ENCODE measurements at places on chromosomes 6 and 20.

- no peak for DNase-seq
Observed at GRCh38 chr6:13544454-13545186, 29.8 kb upstream of the SIRT5 start.

GRCh38 chr6:11821781-11822180 is 43.2 kb upstream of the ADTRP start:
- DNase-seq: no peak

DNA sequence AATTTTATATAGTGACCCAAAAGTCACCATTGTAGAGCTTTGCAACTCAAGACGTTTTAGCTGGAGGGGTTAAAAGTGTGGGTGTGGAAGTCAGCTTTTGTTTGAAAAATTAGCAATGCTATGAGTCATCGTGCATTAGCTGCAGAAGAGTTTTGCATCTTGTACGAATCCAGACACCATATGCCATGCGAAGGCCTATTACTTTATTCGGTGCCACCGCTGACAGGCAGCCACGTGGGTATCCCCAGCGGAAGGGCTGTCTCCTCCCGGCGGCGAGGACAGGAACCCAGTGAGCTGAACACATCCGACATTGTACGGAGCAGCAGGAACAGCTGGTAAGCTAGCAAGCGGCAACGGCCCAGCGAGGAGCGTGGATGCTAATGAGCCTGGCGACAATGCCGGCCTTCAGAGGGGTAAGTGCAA is 84.4 kb downstream of the INSM1 start:
- peak; percentile 82 for DNase-seq

DNA sequence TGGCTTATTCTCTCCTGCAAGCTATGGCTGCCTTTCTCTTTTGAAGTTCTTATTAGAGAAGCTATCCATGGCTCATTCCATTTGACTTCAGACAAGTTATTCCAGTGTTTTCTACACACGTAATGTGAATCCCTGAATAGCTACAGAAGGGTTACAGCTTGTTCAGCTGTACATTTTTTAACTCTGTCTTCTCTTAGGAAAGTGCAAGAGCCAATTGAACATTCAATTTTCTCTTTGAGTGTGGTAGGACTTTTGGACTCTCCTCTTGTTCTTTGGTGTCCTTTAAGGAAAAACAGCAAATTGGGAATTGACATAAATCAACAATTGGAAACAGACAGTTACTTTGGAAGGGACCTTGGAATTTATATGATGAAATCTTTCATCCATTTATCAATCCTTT is 125.8 kb downstream of the EPM2A start:
- DNase-seq: no peak

GRCh38 chr6:31532644-31533454 is 4.1 kb downstream of the MCCD1 start:
- DNase-seq: no peak

DNA sequence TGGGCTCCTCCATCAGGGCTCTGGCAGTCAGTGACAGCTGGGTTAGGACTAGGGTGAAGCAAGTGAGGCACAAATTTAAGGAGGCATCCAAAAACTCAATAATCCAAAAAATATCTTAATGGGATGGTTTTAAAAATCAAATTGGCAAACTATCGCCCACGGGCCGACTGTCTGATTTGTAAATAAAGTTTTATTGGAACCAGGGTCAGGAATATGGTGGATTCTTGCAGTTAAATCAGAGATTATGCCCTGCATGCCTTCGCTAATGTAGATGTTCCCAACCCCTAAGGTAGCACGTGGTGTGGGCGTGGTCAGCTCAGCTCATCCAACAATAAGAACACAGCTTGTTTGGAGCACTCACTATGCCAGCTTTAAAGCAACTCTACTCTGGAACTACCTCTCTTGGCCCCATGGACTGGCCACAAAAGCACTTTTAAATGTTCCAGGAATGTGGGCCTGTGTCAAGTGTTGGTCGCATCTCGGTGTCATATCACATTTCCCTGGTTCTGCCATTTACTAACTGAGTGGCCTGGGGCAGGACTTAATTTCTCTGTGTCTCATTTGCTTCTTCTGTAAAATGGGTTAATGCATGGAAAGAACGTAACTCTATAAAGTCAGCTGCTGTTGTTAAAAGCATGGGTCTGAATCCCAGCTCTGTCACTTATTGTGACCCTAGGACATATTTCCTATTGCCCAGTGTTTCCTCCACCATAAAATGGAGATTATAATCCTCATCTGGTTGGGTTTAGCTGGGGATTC is 7.0 kb downstream of the TP53RK start:
- DNase-seq: no peak

GRCh38 chr6:159654483-159655098 is 38.5 kb downstream of the SOD2 start:
- no peak for DNase-seq

DNA sequence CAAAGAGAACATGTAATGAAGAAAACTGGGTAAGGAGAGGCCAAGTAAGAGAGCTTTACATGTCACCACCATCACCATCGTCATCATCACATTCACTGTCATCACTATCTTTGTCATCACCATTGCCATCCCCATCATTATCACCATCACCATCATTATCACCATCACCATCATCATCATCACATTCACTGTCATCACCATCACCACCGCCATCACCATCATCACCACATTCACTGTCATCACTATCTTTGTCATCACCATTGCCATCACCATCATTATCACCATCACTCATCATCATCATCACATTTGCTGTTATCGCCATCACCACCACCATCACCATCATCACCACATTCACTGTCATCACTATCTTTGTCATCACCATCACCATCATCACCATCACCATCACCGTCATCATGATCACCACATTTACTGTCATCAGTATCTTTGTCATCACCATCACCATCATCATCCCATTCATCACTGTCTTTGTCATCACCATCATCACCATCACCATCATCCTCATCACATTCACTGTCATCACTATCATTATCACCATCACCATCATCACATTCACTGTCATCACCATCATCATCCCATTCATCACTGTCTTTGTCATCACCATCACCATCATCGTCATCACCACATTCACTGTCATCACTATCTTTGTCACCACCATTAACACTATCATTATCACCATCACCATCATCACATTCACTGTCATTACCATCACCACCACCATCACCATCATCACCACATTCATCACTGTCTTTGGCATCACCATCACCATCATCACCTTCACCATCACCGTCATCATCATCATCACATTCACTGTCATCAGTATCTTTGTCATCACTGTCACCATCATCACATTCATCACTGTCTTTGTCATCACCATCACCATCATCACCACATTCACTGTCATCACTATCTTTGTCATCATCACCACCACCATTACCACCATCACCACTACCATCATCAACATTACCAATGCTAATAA is 172.3 kb downstream of the ERMARD start:
- DNase-seq: no peak

GRCh38 chr6:143822584-143823024 is 20.5 kb upstream of the LTV1 start:
- no peak for DNase-seq

GRCh38 chr6:111846066-111846465 is 27.2 kb downstream of the FYN start:
- no peak for DNase-seq

DNA sequence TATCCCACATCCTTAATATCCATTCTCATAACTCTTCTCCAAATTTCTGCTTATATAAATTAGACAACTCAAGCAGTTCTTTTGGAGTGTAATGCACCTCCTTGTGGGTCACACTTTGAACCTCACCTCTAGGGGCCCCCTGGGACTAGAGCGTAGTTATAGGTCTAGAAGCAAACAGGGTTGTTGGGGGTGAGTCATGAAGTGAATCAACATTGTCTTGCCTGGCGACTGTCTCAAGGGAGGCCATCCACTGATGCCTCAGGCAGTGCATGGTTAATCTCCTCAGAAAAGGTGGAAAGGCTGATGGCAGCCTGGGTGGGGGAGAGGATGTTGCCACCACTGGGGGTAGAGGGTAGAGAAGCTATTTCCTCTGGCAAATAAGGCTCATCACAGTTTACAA is 129.1 kb downstream of the TNFRSF21 start:
- no peak for DNase-seq

DNA sequence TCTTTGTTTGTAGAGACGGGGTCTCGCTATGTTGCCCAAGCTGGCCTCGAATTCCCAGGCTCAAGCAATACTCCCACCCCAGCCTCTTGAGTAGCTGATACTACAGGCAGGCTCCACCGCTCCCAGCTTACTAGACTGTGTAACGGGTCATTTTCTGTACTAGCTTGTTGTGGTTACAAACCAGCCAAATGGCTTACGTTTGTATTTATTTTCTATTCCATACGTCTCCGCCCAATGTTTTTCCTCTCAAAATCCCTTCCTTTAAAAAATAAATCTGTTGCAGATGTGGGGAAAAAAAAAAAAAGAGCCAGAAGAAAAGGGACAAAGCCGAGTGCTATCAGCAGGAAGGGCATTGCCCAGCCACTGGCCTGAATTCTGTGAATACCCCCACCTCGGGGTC is 41.6 kb downstream of the PRND start:
- no peak for DNase-seq

DNA sequence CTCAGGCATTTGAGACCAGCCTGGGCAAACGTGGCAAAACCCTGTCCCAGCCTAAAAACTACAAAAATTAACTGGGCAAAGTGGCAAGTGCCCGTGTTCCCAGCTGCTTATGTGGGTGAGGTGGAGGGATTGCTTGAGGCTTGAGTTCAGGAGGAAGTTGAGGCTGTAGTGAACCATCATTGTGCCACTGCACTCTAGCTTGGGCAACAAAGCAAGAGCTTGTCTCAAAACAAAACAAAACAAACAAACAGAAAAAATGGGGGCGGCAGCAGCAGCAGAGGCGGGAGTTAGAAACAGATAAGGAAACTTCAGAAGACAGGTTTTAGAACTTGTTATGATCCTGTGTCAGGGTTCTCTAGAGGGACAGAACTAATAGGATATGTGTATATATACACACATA is 49.0 kb downstream of the SCAF8 start:
- DNase-seq: no peak

GRCh38 chr20:57807401-57808263 is 97.8 kb upstream of the PMEPA1 start:
- DNase-seq: no peak

DNA sequence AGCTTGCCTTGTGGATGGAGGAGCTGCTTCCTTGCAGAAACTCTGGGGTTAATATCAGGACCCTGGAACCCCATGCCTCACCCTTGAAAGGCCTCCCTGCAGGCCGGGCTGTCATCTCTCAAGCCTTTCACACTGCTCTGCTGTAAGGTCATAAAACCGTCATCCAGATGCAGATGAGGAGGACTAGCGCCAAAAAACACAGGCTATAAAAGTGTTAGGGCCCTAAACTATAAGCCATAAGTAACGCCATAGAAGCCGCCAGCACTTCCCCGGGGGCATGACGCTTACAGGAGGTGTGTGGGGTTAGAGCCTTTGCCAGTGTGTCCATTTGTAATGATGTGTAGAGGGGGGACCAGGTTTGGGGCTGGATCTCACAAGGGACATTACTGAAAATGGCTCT is 47.6 kb downstream of the CDH4 start:
- DNase-seq: no peak

DNA sequence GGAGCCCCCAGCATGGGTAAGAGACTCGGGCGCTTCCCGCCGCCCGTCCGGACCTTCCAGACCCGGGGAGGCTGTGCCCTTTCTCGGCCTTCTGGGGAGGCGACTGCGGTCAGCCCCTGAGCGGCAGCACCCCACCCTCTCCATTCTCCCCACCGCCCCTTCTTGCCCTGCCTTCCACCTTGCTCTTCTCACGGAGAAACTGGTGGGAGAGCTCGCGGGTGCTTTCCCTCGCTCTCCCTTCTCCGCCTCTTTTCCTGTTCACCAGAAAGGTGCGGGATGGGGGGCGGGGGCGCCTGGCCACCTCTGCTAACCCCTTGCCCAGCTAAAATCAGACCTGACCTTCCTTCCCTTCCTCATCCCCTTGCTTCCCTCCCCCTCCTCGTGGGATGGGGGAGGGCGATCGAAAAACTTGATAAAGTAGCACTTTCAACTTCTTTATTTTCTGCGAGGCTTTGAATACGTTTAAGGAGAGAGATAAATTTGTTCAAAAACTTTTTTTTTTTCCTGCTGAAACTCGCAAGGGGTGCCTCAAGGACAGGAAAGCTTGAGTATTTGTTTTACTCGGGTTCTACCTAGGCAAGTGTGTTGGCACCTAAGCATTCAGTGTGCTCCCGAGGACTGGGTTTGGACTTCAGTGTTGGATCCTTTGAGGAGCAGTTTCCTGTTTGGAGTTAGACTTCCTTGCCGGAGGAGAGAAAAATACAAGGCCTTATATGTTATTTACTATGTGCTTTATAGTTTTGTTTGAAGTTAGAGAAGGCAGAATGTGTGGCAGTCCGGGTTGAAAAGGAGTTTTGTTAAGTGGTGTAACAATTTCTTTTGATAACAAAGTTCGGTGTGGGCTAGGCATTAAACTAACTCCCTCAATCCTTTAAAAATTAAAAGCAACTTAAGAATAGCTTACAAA is 897 bp downstream of the CD2AP start:
- DNase-seq: no peak

DNA sequence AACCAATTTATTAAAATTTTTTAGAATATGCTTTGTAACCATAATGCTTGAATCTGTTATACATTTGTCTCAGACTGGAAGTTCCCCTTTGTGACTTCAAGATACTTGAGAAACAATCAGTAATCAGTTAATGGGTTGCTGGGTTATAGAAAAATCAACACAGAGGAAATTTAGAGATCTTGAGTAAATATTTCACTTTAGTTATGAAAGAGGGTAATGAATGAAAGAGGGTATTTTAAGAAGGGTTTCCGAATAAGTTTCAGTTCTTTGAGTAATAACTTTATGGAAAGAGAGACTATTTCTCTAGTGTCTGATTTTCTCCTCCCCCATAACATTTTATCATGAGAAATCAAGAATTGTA is 21.4 kb downstream of the ZFAND3 start:
- no peak for DNase-seq

DNA sequence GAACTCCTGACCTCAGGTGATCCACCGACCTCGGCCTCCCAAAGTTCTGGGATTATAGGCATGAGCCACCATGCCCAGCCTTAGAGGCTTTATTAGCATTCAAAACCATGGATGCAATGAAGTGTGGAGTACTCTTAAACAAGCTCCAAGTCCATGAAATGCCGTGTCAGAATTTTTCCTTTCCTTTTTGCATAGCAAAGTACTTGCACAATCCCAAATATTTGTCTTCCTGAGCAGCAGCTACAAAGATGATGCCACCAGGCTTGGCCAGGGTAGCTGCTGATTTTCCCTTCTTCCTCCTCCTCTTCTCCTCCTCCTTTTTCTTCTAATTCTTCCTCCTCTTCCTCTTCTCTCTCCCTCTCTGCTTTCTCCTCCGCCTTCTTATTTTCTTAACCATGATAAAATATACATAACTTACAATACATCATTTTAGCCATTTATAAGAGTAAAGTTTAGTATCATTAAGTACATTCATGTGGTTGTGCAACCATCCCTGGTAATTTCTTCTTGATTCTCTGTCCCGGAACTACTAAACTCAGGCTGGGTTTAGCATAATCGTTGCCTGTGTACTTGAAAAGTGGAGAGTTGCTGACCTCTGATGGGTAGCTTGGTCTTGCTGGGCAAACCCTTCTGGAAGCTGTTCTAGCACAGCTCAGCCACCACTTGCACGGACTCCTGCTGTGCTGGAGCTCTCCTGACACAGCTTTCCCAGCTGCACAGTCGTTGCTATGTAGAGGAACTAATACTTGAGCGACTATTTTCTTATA is 20.3 kb downstream of the MUCL3 start:
- no peak for DNase-seq

All from activated CD4-positive, alpha-beta T cell treated with anti-CD3 and anti-CD28 coated beads for 48 hours (primary cell).